T1000 (cell line): ENCODE measurements at places on chromosomes 16 and 17.

- DNase-seq: no peak
Observed at GRCh38 chr17:48854774-48855476, 24.1 kb downstream of the CALCOCO2 start.

GRCh38 chr17:72588561-72588960 lies 467.7 kb downstream of the SOX9 start:
- DNase-seq: no peak

DNA sequence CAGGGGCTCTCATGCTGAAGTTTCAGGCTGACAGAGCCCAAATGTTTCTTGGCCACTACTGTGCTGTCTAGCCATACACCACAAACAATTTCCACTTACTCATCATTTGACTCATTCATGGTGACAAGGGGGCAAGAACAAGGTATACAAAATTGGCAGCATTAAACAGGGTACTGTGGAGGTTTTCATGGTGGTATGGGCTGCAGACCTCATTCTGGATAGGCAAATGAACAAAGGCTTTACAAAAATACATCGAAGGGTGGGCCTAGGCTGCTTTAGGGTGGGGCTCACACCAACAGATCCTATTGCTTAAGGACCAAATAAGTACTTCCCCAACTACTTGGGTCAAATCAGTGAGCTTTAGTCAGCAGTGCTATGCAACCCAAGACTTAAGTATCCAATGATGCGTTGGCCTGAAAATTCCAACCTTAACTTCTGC lies 53.0 kb downstream of the N4BP1 start:
- DNase-seq: no peak

GRCh38 chr16:74887084-74887483 lies 97.8 kb downstream of the WDR59 start:
- no peak for DNase-seq

- DNase-seq: no peak
Observed at GRCh38 chr17:6539871-6540270, 16.5 kb downstream of the PITPNM3 start.

- DNase-seq: no peak
Observed at GRCh38 chr16:4360538-4361021, 9.5 kb upstream of the PAM16 start.

GRCh38 chr16:84585886-84586285 lies 32.0 kb downstream of the COTL1 start:
- no peak for DNase-seq

GRCh38 chr17:36470499-36470898 lies 16.0 kb upstream of the ZNHIT3 start:
- DNase-seq: no peak

DNA sequence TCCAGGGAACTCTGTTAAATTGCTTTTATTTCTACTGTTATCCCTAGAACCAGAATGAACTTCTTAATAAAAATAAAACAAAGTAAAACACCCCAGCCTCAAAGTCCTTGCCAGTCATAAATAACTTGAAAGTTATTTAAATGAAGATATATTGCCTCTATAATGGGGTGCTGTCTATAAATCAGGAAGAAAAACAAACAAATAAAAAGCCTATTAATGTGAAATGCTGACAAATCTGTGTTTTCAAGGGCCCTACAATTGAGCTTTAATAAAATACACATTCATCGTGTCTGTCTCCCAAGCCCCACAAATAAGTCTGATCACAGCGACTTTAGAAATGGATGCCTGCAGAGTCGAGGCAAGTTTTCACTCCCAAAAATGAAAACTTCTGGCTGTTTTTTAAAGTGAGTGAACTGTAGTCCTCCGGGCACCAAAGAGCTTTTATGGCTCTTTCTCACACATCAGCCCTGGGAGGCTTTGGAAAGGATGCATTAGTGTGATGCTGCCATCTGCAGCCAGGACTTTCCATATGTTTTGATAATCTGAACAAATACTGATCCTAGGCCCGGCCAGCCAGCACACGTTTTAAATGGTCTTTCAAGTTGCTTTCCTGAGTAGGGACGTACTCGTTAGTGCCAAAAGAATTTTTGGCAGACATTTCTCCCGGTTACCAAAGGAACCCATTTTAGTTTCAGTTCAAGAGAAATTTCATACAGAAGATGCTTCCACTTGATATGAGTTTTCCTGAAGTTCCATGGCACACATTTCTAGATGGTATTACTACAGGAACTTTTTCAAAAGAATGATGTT lies 16.3 kb downstream of the NACA2 start:
- DNase-seq: no peak

DNA sequence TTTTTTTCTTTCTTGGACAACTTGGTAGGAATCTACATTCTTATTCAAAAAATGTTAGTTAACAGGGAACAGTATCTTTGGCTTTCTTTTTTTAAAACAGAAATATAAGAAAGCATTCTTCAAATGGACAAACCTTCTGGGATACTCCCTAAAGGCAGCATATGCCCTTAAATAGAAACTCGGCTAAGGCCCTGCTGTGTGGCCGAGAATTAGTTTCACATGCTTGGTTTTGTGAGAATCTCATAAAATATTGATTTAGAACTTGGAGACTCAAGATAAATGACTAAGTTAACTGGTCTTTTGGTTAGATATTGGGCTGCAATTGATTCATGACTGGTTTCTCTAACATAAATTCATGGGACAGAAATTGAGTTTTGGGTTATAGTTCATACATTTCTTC lies 359.9 kb upstream of the XYLT1 start:
- no peak for DNase-seq

DNA sequence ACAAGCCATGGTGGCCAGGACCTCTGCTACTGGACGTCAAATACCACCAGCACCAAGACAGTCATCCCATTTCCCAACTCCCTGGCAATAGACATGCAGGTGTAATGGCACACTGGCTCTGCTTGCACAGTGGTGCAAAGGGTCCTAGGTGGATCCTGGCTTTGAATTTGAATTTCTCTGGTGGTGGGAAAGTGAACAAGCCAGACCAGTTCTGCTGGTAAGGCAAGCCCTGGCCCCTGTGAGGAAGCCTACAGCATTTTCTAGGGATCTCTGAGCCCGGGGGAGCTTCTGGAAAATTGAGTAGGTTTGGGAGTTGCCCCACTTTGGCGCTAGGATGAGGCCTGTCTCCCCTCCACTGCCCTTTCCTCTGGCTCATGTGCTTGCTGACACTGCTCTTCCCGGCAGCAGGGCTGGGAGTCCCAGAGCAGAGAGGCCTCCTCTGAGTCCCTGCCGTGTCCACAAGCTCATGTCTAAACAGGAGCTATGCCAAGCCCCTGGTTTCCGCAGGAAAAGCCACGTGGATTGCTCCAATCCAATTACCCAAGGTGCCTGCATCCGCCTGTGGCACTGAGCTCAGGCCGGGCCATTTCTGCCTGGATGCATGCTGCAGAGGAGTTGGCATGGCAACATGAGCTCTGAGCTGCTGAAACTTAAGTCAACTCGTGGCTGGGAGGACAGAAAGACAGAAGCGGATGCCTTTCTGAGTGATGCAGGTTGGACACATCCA lies 67.0 kb downstream of the PRMT7 start:
- no peak for DNase-seq

DNA sequence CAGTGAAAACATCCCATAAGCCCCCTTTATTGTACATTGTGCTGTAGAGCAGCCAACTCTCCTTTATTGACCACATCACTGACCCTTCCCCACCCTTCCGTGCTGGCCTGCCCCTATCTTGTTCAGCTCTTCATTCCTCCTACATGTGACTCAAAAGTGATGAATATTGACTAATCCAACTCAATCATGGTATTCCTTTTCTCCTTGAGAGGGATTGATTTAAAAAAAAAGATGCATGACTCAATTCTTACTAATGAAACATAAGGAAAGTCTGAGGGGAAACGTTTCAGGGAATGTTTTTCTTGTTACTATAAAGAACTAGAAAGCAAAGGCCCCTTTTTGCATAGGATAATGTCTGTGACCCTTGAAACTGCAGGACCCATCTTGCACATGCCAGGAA lies 125.2 kb upstream of the SOX9 start:
- DNase-seq: no peak

DNA sequence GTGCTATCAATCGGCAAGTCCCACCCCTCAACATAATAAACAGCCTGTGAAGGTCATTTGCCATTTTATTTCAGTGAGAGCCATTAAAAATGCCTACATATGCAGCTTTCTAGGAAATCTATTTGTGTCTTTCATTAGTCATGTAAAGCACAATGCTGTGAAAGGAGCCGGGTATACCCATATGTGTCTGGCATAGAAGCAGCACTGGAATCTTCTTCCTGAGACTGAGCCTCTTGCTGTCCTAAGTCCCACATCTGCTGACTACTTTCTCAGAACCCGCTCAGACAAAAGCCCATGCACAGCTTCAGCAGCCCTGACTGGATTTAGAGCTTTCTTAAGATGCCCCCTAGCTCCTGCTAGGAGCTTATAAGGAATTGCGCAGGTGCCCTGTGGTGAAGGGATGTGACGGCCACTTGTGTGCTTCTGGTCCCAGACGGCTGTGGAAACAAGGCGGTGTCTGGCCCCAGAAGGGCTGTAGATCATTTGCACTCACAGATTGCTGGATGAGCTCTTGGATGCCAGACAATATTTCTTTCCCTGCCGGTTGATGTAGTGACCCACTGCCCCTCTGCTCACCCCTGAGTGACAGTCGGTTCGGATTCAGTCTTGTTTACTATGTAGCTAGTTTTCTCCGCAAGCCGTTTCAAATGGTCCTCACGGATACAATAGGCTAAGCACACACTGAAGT lies 172.2 kb downstream of the ANKFN1 start:
- DNase-seq: no peak

DNA sequence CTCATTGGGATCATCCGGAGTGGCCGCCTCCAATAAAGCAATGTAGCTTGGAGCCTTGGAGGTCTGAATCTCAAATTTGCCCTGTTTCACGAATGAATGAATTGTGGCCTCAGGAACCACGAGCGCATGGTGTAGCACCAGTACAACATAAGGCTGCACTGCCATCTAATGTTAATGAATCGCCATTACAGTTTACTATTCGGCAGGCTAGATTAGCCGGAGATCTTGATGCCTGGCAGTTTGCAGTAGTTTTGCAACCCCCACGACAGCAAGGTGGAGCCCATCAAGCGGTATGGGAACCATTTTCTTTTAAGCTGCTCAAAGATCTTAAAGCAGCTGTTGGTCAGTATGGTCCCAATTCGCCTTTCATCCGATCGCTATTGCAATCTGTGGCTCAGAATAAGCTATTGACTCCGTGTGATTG lies 18.8 kb downstream of the ALOX15B start:
- peak; percentile 16 for DNase-seq

- no peak for DNase-seq
Observed at GRCh38 chr16:88732172-88732960, 26.1 kb downstream of the CTU2 start.

DNA sequence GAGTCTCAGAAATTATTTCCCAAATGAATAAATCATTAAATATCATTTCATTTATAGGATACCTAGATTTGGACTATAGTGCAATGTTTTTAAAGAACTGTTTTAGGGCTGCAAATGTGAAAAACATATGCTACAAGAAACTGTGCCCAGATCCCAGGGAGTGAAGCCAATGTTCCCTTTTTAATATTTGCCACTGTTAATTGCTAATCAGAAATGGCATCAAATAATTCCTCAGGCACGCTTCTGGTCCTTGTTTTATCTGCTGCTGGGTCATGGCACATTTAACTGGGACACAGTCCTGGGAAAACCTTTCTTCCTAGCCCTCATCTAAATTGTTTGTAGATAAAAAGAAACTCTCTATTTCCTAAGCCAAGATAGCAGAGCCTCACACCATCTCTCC lies 79.3 kb upstream of the CNTNAP4 start:
- DNase-seq: no peak

GRCh38 chr16:24825696-24826095 lies 20.1 kb upstream of the SLC5A11 start:
- no peak for DNase-seq

- no peak for DNase-seq
Observed at GRCh38 chr16:49280841-49281371, 732 bp downstream of the CBLN1 start.

GRCh38 chr16:24074574-24074973 lies 181.6 kb upstream of the CACNG3 start:
- no peak for DNase-seq

GRCh38 chr17:82794781-82795482 lies 43.1 kb downstream of the TBCD start:
- DNase-seq: no peak

- DNase-seq: no peak
Observed at GRCh38 chr16:22734368-22734767, 79.6 kb upstream of the HS3ST2 start.

DNA sequence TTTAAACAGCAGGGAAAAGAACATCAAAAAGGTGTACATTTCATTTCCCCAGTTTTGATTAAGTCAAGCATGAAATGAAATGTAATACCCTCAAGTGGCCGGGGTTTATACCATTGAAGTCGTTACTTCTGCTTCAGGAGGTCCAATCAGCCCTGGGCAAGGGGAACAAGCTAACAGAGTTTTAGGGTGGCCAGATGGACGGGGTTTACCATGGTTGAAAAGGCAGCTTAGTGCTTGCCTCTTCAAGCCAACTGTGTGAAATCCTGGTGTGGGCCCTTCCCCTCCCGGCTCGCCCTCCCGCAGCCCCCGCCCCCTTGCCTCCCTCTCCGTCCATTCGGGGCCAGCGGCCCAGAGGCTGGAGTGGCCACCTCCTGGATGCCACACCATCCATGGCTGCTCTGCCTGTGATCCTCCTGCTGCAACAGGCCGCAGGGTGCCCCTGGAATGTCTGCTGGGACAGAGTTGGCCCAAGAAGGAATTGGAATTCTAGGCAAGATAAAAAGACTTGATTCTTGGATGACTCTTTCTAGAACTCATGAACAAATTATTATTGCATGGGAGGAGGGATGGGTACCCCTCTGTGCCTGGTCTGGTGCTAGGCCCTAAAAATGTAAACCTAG lies 296.2 kb upstream of the IRX3 start:
- no peak for DNase-seq

DNA sequence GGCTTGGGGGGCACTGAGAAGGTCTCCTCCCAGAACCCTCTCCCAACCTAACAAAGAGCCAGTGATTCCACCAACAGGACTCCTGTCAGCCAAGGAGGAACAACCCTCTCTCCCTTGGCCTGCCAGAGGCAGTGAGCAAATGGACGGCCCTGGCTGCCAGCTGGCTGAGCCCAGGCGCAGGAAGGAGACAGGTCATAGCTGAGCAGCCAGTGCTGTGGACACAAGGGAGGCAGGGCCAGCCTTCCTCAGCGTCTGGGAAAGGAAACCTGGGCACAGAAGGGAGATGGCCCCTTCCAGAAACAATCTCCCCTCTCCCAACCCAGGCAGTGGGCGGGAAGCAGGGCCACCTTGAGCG lies 2.1 kb downstream of the MPO start:
- DNase-seq: no peak

- peak; percentile 66 for DNase-seq
Observed at GRCh38 chr17:37488009-37488604, 1.6 kb upstream of the DUSP14 start.

GRCh38 chr16:81668243-81669097 lies 110.6 kb upstream of the PLCG2 start:
- DNase-seq: no peak
